ENCODE measurements at places on chromosomes 13 and 19.

DNA sequence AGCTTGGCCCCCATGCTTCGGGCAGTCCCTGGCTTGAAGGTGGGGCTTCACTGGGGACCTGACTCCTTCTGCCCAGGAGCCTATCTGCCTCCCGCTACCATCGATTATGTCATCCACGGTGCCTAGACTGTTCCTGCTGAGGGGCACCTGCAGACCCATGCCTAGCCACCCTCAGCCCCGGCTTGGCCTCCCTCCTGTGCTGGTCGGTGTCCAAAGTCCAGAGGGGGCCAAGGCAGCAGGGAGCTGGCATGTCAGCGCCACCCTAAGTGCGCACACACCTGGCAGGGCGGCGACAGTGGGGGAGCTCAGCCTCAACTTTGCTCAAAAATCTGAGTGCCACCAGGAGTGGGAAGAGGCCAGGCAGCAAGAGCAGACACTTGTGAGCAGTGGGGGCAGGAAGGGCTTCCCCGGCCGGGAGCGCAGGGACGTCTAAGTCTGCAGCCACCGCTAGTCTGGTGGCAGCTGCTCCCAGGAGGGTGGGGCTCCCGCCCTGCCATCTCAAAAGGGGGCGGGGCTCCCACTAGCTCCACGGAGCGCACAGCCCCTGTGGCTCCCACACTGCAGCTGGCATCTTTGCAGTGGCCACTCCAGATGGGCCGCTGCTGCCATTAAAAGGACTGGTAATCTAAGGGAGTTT, 13.5 kb upstream of the URAD start:
- DNase-seq = no peak

- DNase-seq = peak; percentile 74
Observed at GRCh38 chr19:35644987-35645679, 3.0 kb upstream of the COX6B1 start.

- DNase-seq = no peak
Observed at GRCh38 chr13:91097269-91097668, 250.2 kb upstream of the MIR17HG start.

DNA sequence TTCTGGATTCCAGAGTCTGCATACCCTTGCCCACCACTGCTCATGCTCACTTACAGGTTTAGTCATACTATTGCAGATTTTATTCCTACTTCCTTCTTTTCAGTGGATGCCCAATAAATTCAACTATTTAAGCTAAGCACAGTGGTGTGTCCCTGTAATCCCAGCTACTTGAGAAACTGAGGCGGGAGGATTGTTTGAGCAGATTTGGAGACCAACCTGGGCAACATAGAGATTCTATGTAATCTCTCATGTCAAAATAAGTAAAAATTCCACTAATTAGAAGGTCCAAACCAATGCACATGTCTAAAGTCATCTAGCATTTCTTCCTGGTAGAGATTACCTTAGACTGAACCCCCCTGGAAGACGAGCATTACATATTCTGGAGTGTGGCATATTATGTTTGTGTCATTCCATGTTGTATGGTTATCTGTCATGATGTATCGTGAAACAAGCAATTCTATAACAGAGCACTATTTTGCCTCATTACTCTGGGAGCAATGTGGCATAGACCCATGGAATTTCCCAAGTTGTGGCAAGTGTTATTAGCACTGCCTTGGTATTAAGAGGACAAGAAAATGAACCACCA, 8.3 kb downstream of the HMGB1 start:
- DNase-seq = no peak

GRCh38 chr19:18291590-18292461, 10.4 kb upstream of the JUND start:
- peak; percentile 78 for DNase-seq

DNA sequence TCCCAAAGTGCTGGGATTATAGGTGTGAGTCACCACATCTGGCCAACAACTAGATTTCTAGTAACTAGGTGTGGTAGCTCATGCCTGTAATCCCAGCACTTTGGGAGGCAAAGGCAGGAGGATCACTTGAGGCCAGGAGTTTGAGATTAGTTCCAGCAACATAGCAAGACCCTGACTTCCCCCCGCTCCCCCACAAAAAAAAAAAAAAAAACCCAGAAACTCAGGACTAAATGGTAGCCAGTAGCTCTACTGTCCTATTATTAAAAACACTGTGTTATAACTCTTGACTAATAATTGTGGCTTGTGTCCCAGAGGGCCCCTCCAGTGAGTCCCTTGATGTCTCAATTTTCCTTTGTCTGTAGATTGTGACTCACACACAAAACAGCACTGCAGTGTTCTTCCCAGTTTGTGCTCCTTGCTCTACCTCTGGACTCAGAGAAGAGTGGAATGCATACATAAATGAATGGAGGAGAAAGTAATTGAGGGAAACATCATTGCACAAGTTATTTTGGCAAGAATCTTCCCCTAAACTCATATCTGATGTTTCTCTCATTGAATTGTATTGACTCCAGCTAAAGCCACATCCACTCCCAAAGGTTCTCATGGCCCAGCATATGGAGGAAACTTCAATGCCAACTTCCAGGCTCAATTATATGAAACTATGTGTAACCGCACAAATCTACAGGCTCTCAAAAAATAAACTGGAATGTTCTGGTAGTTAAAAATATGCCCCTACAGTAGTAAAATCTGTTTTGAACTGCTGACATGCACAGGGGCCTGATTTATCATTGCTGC, 8.8 kb downstream of the TPT1 start:
- no peak for DNase-seq

- no peak for DNase-seq
Observed at GRCh38 chr19:11539495-11540365, 1.1 kb downstream of the CNN1 start.

DNA sequence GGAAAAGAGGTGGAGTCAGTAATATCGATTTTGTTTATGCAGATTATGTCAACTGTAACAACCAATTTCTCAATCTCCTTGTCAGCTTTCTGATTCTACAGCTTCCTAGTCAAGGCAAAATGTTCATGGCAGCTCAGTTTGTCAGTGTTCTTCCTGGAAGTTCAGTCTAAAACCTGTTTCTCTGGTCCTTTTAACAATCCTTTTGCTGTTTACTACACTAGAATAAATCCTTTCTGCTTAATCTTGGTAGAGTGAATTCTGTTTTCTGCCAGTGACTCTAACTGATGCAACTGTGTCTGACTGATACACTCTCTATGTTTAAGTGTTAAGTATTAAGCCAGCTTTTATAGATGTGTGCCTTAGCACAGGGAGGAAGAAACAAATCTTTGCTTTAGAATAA, 516.9 kb upstream of the KLF12 start:
- peak; percentile 8 for DNase-seq

DNA sequence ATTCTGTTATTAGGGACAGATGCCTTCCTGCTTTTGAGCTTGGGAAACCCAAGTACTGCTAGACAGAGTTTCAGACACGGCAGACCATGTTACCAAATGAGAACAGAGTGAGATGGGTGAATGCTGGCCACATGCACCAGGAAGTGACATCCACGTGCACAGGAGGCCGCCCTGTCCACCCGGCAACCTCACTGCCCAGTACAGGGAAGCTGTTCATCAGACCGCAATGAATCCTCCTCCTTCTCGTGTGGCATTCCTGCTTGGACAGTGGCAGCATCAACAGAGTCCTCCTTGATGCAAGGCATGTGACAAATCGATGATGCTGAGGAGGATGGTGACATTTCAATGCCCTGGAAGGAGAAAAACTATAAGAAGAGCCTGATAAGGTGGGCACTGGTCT, 191.0 kb upstream of the SOX1 start:
- no peak for DNase-seq

DNA sequence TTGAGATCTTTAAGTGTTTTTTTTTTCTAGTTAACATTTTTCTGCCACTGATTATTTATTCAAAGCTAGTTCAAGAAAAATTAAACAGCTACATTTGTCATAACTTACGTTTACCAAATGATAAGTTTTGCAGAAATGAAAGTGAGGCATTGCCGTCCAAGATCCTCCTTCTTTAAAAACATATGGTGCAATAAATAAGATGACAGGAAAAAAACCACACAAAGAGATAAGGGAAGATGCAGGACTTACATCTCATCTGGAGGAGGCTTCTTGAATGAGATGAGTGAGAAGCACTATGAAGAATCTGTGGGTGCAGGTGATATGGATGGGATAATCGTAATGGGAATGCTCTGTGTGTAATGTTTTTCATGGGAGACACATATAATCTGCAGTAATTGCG, 12.4 kb downstream of the TNFSF13B start:
- no peak for DNase-seq

GRCh38 chr19:53771144-53771543, 53.0 kb downstream of the NLRP12 start:
- DNase-seq = peak; percentile 36

All from prostate gland (tissue), 2 donors.